ENCODE measurements at places on chromosomes 7 and 10.

GRCh38 chr10:62590306-62590705 lies 214.2 kb upstream of the ADO start:
- peak; percentile 32 for DNase-seq

- no peak for DNase-seq
Observed at GRCh38 chr7:142799437-142799835, 28.7 kb downstream of the PRSS2 start.

GRCh38 chr7:155489862-155490696 lies 32.1 kb downstream of the EN2 start:
- DNase-seq: no peak

DNA sequence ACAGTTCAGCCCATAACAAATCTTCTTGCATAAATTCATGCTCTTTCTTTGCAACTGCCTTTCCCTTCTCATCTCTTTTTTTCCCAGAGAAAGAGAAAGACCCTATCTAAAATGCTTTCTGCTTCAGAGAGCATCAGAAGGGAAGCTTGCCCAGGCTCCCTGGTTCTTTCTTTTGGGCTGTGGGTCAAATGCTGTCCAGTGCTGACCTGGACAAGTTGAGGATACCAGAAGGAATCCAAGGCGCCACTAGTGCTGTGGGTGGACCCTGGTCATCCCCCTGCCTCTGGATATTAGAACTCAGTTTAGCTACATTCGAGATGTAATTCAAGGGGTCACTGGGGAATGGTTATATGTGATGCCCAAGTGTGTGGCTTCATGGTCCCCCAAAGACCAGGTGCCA lies 411.6 kb downstream of the RPS24 start:
- no peak for DNase-seq

DNA sequence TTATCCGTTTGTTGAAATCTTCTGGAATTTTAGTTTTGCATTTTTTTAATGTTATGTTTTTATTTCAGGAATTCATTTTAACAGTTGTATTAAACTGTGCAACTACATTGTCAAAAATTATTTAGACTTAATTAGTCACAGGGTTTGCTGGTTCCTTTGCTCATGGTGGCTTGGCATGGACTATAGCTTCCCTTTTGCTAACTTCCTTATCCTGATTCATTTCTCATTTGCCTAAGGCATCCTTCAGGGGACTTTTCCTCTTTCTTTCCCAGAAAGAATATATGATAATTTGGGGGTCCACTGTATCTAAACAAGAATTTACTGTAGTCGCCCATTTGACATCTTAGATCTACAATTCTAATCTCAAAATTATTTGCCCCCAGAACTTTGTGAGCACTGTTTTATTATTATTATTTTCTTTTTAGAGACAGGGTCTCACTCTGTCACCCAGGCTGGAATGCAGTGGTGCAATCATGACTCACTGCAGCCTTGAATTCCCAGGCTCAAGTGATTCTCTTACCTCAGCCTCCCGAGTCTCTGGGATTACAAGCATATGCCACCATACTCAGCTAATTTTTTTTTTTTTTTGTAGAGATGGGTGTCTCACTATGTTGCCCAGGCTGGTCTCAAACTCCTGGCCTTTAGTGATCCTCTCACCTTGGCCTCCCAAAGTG lies 13.9 kb downstream of the FIGNL1 start:
- peak; percentile 80 for DNase-seq

DNA sequence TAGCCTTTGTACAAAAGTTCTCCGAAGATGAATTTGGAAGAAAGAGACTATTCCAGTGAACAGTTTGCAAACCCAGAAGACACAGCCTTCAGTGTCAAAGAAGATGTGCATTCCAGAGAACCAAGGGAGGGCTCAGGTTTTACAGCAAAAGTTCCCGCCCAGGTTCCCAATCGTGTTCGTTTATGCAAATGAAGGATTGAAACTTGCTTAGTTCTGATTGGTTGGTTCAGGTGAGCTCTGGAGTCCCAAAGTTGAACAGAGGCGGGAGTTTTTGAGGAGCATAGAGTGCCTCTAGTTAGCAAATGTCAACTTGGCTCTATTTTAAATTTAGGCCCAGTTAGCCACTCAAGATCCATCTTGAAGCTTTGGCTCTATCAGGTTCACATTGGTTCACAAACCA lies 51.3 kb downstream of the TMEM270 start:
- no peak for DNase-seq

GRCh38 chr7:69677881-69678493 lies 79.7 kb downstream of the AUTS2 start:
- DNase-seq: no peak

GRCh38 chr10:117865945-117866344 lies 180.8 kb downstream of the RAB11FIP2 start:
- no peak for DNase-seq

DNA sequence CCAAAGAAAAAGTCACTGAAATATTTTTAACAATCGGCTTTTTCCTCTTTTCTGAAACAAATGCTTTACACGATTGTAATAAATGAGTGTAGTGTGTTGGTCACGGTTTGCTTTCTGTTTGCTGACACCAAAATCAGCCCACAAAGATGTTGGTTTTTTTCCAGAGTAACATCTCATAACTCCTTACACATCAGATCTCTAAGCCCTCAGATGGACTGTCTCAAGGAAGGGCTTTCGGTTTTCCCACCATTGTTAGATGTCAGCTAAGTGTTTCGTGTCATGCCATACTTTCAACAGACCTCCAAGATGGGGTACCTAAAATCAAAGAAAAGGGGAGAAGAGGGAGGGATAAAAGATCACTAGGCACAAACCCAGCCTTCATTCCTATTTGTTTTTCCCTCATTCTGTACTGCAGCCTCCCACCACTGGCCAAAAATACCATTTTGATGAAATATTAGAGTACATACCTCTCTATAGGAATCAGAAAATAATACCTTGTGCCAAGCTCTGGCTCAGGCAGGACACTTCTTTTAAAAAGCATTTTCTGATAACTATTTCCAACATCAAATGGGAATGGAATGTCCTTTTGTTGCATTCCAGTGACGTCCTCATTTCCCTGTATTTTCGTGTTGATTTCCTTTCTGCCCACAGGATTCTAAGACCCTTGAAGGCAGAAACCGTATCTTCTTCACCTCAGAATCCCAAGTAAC lies 159.1 kb downstream of the DGKI start:
- peak; percentile 79 for DNase-seq

DNA sequence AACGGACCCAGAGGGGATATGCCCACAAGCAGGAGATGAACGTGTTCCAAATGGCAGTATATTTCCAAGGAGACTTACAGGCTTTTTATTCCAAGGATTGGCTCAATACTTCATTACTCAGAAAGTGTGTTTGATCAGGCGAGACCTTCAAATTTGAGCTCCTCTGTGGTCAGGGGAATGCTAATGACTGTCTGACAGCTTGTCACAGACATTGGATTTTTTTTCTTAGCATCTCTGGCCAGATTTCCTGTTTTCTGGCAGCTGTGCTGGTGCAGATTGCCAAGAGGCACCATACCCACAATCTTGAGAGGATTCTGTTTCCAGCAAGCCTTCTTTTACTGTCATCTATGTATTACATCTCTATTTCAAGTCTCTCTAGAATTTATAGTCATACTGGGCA lies 93.8 kb downstream of the C1GALT1 start:
- no peak for DNase-seq

- DNase-seq: no peak
Observed at GRCh38 chr10:132476146-132477065, 61.2 kb upstream of the INPP5A start.

DNA sequence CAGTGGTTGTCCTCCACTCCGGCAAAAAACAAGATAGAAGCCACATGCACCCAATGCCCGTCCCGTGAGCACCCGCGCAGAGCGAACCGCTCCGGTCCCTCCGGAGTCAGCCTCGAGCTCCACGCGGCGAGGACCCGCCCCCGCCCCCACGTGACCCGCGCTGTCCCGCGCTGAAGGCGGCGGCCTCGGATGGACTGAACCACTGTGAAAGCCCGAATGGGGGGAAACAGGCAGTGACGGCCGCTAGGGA lies 766 bp upstream of the EIF3B start:
- peak; percentile 92 for DNase-seq

GRCh38 chr7:55309040-55309991 lies 55.8 kb upstream of the LANCL2 start:
- no peak for DNase-seq

DNA sequence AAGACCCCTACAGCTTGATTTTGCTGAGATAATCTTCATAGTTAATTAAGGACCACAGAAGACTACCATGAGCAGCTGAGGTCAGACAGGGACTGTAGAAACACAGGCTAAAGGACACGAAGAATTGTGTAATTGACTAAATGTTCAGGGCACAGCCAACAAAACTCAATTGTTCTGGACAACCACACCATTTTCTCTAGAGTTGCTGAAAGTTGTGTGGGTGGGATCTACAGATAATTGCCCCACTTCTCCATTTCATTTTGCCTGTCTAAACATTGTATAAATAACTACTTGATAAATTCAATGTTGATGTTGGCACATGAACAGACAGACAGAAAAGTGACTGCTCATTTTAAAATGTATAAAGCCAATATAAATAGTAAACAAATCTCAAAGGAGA lies 39.0 kb upstream of the SLC16A12 start:
- peak; percentile 52 for DNase-seq

DNA sequence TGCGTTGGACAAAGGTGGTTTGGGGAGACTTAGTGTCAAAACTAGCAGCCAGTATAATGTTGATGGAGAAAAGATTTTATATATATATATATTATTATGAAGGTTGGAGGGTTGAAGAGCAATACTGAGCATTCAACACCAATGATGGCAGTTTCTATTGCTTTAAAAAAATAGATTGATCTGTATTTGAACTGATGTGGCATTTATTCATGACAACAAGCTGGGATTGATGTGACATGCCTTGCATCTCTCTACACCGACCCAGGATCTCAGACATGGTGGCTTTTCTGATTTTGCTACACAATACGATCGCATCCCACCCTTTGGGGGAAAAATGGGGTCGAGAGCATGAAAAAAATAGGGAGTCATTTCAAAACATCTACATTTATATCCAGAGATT lies 175.4 kb downstream of the POU6F2 start:
- DNase-seq: no peak

DNA sequence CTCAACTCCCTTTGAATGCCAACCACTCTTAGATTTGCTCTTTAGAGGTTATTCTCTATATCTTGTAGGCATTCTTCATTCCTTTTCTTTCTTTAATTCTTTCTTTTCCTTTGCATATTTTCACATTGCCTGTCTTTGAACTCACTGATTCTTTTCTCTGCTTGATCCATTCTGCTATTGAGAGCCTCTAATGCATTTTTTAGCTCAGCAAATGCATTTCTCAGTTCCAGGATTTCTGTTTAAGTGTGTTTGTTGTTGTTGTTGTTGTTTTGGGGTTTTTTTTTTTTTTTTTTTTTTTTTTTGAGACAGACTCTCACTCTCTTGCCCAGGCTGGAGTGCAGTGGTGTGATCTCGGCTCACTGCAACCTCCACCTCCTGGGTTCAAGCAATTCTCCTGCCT lies 71.6 kb downstream of the FBXL13 start:
- no peak for DNase-seq

GRCh38 chr10:26384600-26384999 lies 53.5 kb upstream of the APBB1IP start:
- DNase-seq: no peak

GRCh38 chr7:55827577-55827976 lies 35.0 kb downstream of the SEPTIN14 start:
- DNase-seq: no peak

GRCh38 chr10:16675334-16675733 lies 141.9 kb downstream of the RSU1 start:
- no peak for DNase-seq

GRCh38 chr7:134535272-134535918 lies 8.0 kb downstream of the AKR1B10 start:
- no peak for DNase-seq

DNA sequence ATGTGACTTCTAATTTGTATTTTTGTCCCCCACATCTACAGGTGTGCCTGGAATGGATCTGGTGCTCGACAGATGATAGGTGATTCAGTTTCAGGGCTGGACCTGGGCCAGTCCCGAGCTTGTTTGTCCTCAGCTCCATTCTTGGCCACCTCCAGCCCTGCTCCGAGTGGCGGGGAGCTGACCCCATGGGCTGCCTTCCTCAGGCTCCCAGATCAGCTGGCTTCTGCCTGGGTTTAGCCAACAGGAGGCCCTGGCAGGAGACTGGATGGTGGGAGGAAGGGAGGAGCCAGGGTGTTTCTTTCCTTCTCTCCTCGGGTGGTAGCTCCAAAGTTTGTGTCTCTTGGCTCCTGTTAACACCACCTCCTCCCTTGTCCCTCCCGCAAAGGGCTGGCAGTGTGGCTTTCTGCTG lies 75.2 kb downstream of the CDH23 start:
- peak; percentile 12 for DNase-seq

GRCh38 chr7:140896996-140897395 lies 27.7 kb downstream of the BRAF start:
- no peak for DNase-seq

- DNase-seq: peak; percentile 25
Observed at GRCh38 chr10:126561294-126561920, 109.1 kb downstream of the C10orf90 start.

- DNase-seq: no peak
Observed at GRCh38 chr7:27201580-27202017, 1.7 kb upstream of the HOXA13 start.

- no peak for DNase-seq
Observed at GRCh38 chr10:1928606-1929005, 191.3 kb upstream of the ADARB2 start.

DNA sequence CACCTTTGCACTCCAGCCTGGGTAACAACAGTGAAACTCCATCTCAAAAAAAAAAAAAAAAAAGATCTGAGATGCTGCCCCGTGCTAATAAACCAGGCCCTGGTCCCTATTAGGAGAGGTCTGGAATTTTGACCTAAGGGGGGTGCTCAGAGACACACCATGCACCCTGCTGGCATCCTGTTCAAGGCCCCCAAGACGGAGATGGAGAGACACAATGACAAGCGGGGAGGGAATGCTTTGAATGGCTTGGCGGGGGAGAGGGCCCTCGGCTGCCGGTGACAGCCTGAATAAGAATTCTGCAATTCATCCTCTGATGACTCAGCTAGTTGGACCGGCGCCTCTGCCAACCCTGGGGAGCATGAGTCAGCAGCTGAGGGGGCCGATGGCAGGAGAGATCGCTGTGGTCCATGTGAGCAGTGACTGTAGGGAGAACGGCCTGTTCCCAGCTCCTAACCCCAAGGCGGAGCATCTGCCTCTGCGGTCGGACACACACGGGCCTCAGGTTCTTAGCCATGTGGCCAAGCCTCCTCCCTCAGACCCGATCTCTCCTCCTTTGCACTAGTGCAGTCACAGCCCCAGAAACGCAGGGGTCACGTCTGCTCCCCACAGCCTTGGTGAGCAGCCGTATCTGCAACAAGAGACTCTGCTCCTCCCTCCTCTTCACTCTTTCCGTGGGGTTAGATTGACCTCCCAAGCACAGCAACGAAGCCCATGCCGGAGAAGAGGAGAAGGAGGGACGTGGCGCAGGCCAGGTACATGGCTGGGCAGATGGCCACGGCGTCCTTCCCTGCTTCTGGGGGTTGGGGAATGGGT lies 14.9 kb downstream of the TRIM56 start:
- DNase-seq: peak; percentile 99

DNA sequence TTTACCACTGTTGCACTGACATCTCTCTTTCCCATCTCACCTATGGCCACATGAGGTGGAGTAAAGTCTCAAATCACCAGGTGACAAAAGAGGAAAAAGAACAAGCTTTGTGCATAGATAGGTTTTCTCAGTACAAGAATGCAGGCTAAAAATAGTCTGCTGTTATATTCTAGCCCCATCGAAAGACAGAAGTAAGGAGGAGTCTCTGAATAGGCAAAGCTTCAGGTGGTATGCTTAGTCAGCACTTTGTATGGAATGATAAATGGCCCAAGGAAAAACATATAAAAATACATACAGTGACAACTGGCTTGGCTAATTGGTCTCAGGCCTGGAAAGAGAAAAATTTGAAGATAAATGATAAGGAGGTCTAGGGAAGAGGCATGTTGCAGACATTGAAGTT lies 39.6 kb upstream of the KCND2 start:
- DNase-seq: no peak

Measured in choroid plexus epithelial cell (primary cell).